ENCODE measurements at places on chromosomes 11 and 22. TPM values are rescaled to one million over a fixed set of nuclear protein-coding genes. Genes with fewer than 3 reads are reported as not detected.

GRCh38 chr11:30960387-30960992, 374.3 kb upstream of the MPPED2 start:
- DNase-seq = peak; percentile 71

GRCh38 chr11:128361451-128362020, 225.8 kb downstream of the ETS1 start:
- DNase-seq = peak; percentile 69

- peak; percentile 86 for DNase-seq
These were observed 142.8 kb downstream of the MAML2 start for GRCh38 chr11:96200243-96200642.

Gene APLNR
- not detected for total RNA-seq

Gene DRD2
- total RNA-seq = not detected
